NCI-H774 (cell line): ENCODE measurements at places on chromosomes 4 and X.

GRCh38 chrX:7689791-7690412 is 153.1 kb upstream of the VCX start:
- peak; percentile 81 for DNase-seq

DNA sequence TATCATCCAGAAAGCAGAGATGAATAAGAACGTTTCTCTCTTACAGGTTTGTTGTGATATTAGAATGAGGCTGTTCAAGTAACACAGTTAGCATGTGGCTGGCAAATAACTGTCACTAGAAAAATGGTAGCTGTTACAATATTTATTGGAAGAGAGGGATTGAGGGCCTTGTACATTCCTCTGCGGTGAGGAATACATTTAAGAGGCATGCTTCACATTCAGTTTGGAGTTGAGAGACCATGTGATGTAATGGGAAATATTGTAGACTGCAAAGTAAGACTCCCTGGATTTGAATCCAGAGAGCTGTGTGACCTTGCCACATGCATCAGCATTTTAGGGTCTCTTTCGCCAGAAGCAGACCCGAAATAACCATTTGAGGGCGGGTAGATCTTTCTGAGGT is 104.8 kb upstream of the KIT start:
- no peak for DNase-seq

GRCh38 chr4:176741253-176741652 is 51.5 kb downstream of the VEGFC start:
- no peak for DNase-seq

GRCh38 chr4:27178061-27178460 is 317.4 kb downstream of the STIM2 start:
- DNase-seq, result no peak

DNA sequence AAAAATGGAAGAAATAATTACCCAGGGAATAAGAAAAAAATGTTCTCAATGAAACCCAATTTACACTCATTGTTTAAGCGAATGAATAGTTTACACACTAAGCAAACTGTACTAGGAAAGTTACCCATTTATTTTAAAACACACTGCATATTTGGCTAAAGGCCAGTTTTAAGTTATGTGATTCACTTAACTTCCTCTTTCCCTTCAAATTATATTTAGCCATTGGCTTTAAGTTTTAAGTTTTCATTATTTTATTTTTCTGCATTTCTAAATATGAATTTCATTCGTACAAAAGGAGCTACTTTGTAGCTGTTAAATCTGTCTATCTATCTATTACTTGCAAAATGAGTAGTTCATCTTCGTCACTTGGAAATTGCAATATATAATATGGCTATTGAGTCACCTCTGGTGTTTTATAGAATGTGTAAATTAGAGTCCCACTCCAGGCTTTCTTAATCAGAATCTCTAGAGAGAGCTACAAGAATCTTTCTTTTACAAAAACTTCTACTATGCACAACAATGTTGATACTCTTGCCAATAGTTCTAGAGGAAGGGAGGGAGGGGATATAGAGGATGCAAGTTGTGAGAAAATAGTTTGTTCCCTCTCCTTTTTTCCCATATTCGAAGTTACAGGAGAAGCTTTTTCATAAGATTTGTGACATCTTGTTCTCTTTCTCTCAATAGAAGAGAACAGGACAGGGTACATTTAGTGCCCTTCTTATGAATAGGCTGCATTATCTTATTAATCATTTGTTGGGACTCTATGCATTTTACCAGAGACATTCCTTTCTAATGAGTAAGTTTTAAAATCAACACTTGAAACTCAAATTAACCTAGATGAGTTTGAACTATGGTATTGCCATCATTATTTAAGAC is 41.8 kb downstream of the SULT1B1 start:
- no peak for DNase-seq

- no peak for DNase-seq
Observed at GRCh38 chrX:47649781-47650163, 591 bp downstream of the ELK1 start.

- DNase-seq, result no peak
Observed at GRCh38 chrX:76109654-76110053, 63.2 kb upstream of the PBDC1 start.

DNA sequence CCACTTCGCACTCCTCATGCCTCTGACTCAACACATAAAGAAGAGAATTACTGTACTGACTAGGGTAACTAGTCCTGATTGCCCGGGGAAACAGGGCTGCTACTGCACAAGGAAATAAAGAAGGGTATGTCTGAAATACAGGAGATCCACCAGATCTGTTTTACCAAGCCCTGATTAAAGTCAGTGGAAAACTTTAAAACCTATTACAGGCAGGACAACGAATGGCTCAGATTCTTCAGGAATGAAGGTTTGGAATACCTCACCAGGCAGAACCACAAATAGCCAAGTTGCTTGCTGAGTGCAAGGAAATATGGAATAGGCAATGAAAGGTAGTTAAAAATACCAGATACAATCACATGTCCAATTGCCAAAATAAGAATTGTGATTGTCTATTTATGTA is 17.3 kb downstream of the LAMTOR3 start:
- DNase-seq, result no peak

GRCh38 chrX:103254171-103254824 is 657 bp downstream of the TCEAL8 start:
- peak; percentile 41 for DNase-seq

DNA sequence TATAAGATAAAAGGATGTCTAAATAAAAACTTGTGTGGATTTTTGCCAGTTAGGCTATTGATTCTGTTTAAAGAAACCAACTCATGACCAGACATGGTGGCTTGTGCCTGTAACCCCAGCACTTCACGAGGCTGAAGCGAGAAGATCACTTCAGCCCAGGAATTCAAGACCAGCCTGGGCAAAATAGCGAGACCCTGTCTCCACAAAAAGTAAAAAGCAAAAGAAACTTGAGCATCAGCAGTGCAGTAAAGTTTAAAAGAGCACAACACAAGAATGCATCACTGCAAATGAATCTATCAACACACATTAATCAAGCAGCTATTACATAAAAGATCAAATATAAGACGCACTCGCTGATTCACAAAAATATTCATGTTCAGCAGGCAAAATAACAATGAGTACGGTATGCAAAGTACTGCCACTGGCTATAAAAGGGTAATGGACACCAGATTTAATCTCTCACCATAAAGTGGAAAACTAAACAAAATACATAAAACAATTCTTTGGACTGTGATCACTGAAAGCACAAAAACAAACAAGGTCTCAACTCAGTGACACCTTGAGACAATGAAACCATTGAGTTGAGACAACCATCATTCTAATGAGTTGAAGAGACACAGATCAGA is 41.3 kb downstream of the LRBA start:
- DNase-seq, result no peak

DNA sequence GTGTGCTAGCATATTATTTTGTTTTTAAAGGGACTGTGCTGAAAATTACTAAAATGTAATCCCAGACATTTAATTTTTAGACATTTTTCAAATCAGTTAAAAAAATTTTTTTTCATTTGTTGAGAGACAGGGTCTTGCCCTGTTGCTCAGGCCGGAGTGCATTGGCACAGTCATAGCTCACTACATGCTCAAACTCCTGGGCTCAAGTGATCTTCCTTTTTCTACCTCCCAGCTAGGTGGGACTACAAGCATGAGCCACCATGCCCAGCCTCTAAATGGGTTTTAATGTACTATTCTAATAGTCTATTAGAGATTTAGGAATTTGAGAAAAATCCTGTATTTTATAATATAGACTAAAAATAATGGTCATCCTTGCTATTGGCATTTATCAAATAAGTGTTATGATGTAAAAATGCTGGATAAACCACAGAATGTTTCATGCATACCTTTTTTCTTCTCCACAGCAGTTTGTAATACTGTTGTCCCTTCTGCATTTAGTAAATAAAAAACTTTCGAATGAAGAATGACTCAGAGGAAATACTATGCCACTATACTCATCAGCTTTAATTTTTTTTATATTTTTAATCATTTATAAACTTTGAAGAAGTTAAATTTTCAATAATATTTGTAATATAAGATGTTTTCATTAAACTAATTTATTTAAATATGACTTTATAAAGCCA is 29.9 kb downstream of the CPEB2 start:
- no peak for DNase-seq

DNA sequence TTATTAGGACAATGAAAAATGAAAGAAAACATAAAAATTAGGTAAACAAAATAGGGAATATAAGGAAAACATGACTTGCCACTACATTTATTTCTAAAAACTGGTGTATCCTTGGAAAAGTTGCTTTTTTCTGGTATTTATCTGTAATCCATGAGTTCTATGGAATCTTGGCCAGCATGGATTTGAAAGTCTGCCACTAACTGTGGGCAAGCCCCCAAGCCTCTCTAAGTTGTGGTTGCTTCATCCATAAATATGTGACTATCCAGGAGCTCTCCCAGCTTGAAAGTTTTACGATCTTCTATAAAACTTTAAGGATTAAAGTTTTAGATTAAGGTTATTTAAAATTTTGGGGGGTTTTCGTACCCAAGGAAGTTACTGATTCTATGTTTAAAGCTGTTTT is 21.8 kb downstream of the RPS6KA3 start:
- DNase-seq, result no peak

GRCh38 chr4:83768146-83768545 is 232.2 kb downstream of the GPAT3 start:
- no peak for DNase-seq

GRCh38 chr4:176792326-176793059 is at the start of gene VEGFC:
Gene VEGFC (minus strand): TSS chr4:176792922. CDS start chr4:176792311, 611 bp downstream.
- DNase-seq, result no peak

DNA sequence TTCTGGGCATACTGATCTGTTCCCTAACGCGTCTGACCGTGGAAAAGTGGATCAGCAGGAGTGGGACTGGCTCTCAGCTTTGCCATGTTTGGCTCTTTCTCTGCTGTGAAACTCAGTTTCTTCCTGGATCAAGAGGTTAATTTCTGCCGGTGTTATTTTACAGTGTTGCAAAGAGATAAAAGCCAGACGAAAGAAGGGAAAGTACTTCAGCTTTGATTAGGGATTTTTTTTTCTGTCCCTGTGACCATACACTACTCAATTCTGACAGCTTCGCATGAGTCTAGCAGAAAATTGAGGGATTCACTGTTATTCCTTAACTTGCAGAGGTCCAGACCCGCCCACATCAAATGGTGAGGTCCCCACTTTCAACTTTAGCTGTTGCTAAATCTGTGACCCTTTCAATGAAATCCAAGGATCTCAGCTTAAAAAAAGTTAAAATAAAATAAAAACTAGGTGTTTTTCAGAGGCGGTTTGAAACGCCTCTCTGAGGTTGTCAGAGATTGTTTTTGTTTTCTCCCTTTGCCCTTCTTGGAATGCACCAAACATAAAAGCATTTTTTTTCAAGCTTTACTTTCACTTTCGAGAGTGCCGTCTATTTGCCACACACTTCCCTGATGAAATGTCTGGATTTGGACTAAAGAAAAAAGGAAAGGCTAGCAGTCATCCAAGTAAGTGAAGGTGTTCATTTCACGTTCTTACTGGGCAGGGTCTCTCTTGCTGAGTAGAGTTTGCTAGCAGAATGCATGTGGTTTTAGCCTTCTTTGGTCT is at the start of gene TLR3:
Gene TLR3, plus strand, starts transcription at position 576 of the 768 bp plus-strand sequence. CDS start 7,464 bp downstream, outside the sequence.
- no peak for DNase-seq

- no peak for DNase-seq
Observed at GRCh38 chr4:74120086-74120485, 21.1 kb upstream of the CXCL2 start.

DNA sequence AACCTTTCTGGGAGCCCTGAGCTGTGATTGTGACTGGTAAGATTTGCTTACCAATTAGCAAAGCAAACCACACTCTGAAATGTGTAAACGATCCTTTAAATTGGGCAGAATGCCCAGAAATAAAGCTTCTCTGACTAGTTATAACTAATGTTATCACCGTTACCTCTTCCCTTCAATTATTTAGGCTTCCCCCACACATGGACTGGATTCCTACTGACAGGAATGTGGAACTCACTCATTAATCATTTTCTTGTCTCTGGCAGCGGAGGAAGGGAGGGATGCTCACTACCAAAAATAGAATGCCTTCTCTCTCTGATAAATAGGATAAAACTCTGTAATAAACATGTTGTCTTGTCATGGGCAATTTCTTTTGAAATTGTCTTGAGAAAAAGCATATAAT is 25.3 kb upstream of the NWD2 start:
- peak; percentile 36 for DNase-seq

GRCh38 chr4:8916351-8916885 is 44.8 kb upstream of the HMX1 start:
- no peak for DNase-seq

DNA sequence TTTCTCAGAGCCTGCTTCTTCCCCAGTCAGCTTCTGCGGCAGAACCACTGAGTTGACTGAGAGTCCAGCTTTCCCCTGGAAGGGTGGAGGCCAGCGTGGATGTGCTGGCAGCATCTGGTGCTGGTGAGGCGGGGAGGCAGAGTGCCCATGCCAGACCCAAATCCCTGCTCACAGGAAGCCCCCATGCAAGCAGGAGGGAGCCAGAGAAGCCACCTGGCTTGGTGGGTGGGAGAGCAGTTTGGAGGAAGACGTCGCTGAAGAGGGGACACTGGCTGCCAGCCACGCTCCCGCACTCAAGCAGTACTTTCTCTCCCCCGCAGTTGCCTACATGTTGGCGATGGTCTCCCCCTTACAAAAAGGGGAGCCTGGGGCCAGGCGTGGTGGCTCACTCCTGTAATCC is 6.0 kb downstream of the PDZD4 start:
- no peak for DNase-seq

GRCh38 chrX:43002526-43003203 is 224.7 kb upstream of the PPP1R2C start:
- no peak for DNase-seq

DNA sequence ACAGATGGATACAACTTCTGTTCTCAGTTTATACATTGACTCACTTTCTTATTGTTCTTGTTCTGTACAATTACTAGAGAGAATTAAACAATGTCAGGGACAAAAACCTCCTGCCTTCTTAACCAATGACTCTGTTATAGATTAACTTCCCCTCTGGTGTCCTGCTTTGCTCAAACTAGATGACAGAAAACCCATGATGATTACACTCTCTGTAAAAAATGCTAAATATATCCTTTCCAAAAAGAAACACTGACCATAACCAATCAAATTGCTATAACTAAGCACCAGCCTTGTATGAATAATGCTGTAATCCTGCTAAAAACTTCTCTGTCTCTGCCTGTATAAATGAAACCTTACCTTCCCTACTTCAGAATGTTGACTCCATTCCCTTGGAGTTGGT is 29.8 kb upstream of the IL13RA2 start:
- DNase-seq, result no peak

- no peak for DNase-seq
Observed at GRCh38 chrX:134571796-134572195, 86.5 kb downstream of the PLAC1 start.

GRCh38 chr4:139300431-139301112 is 733 bp upstream of the NAA15 start:
- no peak for DNase-seq

GRCh38 chr4:22485737-22486136 is 30.1 kb downstream of the ADGRA3 start:
- no peak for DNase-seq

DNA sequence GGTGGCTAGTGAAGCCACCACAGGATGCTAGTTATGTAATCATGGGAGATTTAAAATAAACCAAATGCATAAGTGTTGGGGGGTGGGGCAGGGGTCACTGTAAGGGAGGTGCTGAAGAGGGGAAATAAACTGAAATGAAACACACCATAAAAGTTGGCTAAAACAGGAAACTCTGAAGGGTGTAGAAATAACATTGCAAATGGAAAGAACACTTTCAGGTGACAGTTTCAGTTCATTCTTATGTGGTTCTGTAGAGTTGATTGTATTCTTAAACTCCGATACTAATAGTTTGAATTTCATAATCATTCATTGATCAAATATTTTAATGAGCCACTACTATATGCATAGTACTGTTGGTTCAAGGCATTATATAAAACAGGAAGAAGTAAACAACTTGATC is 80.1 kb downstream of the HDAC8 start:
- no peak for DNase-seq

- DNase-seq, result no peak
Observed at GRCh38 chr4:55071951-55072350, 53.4 kb downstream of the KDR start.
